ENCODE measurements at places on chromosomes 13 and 19.

DNA sequence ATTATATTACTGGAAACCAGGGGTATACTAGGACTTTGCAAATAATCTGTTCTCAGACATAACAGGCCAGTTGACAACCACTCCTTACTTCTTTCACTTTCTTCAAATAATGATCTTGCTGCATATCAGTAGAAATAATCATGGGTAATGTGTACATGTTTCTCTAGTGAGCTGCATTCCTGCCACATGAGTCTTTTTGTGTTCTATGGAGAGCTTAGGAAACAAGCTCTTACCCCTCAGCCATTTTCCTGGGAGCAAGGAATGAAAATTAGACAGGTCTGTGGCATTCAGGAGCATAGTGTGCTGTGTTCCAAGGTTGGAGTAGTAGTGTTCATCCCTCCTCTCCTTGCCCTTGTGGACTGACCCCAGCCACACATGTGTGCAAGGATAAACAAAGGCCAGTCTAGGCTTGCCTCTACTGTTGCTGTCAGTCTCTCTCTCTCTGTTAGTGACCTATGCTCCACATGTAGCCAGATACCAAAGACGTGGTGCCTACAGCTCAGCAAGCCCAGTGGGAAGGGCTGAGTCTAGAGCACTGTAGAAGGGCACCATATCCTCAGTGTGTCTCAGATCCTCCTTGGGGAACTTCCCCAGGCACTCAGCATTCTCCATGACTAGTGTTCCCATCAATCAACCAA lies 11.5 kb upstream of the OXGR1 start:
- DNase-seq, result no peak

DNA sequence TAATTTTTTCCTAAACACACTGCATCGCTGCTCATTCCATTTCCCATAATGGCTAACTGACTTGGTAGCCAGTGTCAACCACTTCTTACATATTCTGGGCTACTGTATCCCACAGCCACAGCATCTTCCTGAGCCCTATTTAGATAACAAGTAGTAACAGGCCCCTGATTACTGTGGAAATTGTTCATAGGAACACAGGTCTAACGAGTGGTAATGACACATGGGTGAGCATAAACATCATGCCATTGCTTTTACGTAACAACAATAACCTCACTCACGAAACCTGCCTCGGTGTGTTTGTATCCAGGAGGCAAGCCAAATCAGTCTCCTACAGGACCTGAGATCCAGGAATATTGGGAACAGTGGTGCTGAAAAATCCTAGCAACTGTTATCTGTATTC lies 438.6 kb downstream of the KLF5 start:
- DNase-seq, result no peak

- DNase-seq, result no peak
Measured at GRCh38 chr19:49390131-49390928, 2.3 kb downstream of the KASH5 start.

DNA sequence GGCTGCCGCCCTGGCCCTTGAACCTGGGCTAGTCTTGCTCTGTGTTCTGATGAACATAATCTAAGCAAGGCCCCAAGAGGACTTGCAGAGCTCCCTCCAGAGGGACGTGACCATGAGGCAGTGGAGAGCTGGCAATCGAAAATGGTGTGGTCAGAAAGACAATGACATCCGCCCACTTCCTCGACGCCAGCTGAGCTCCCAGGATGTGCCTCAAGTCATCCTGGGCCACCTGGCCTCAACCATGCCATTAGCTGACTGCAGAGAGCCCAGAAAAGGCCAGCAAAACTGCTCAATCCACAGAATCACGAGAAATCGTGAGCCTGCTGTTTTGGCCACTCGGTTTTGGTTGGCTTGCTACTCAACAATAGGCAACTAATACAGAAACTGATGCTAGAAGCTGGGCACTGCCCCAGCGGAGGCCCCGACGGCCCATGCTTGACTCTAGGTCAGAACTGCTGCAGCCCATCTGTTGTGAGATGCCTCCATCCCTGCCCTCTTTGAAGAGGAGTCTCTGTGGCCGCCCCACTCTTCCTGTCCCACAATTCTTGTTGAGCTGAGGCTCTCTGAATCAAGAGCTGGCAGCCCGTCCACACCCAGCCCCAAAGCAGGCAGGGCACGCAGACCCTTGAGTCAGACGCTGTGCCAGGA lies 53.3 kb downstream of the STK24 start:
- DNase-seq, result no peak

DNA sequence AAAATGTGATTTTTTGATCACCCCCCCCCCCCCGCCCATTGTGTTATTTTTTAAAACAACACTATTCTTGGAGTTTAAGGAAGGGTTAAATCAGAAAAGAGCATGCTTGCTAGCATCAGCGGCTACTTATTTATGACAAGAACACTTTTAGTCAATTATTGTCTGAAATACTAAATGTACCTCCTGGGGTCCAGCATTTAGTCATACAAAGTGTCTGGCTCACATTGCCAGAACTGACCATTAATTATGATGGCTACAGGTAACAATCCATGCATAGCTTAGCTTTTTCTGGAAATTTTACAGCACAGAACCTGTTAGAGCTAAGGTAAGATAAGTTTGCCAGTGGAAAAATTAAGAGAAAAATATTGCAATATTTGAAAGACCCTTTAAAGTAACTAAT lies 90.1 kb downstream of the PCDH9 start:
- DNase-seq, result no peak

- no peak for DNase-seq
Measured at GRCh38 chr19:7872306-7873204, 1.6 kb downstream of the PRR36 start.

- no peak for DNase-seq
Measured at GRCh38 chr19:17743874-17744580, 7.2 kb upstream of the FCHO1 start.

DNA sequence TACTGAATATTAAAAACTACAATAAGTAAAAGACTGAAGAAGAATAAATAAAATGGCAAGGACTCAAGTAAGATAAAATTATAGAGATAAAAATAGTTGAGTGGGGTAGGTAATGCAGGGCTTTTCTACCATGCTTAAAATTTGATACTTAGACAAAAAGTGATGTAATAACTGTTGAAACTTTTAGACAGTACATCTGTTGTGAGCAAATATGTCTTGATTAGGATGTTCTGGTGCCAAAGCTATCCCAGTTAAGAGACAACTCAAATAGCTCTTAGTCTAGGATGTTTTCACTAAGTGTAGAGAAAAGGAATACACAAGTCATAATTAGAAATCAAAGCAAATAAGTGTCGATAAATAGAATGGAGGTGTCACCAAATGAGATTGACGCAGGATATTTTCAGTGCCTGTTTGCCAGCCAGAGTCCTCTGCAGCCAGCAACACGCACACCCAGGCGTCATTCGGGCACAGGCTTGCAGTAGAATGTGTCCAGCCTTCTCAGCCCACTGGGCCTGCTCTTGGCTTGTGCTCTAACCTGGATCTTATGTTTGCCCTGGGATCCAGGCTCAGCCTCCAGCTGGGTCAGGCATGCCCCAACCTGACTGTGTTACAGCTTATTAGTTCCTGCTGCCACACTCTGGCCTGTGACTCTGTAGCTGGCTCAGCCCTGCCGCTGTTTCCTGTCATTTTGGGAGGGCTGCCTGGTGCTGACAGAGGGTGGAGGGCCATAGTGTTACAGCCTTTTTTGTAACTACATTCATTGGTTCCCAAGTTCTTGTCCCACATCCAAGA lies 766.2 kb downstream of the PCDH17 start:
- DNase-seq, result no peak
